ENCODE measurements at places on chromosomes 5 and 9.
A peak's percentile ranks its signal among the peaks of the same experiment; 100 is the strongest.

GRCh38 chr5:125720721-125721120 lies 702.5 kb upstream of the GRAMD2B start:
- no peaks in the 10 kb centered on the region for H3K36me3 ChIP-seq
- no peaks in the 10 kb centered on the region for H3K27me3 ChIP-seq
- DNase-seq, result no peak
- H3K4me3 ChIP-seq, result no peak overlapping the region
- H3K27ac ChIP-seq, result no peak overlapping the region

DNA sequence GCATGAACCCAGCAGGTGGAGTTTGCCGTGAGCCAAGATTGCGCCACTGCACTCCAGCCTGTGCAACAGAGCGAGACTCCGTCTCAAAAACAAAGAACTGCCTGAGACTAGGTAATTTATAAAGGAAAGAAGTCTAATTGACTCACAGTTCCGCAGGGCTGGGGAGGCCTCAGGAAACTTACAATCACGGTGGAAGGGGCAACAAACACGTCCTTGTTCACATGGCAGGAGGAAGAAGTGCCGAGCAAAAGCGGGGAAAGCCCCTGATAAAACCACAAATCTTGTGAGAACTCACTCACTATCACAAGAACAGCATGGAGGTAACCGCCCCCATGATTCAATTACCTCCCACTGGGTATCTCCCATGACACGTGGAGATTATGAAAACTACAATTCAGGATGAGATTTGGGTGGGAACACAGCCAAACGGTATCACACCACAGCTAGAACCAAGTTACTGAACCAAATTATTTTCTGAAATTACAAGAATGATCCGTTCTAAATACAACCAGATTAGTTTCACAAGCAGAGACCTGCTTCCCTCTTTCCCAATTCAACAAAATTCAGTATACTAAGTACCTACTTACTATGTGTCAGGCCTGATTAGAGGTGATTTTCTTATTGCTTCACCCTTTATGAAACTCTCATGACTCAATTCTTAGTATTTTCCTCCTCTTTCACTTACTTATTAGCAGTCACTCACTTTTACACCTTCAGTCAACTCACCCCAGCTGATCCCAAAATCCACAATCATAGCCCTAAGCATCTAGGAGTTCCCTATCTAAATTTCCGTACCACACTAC lies 8.4 kb downstream of the UBTD2 start:
- H3K4me1 ChIP-seq, result peaks cover 26% of the 10 kb centered on the region
- peak overlapping the region; percentile 93 for H3K27ac ChIP-seq
- DNase-seq, result no peak
- peaks cover 85% of the 10 kb centered on the region for H3K36me3 ChIP-seq
- no peak overlapping the region for H3K4me3 ChIP-seq

DNA sequence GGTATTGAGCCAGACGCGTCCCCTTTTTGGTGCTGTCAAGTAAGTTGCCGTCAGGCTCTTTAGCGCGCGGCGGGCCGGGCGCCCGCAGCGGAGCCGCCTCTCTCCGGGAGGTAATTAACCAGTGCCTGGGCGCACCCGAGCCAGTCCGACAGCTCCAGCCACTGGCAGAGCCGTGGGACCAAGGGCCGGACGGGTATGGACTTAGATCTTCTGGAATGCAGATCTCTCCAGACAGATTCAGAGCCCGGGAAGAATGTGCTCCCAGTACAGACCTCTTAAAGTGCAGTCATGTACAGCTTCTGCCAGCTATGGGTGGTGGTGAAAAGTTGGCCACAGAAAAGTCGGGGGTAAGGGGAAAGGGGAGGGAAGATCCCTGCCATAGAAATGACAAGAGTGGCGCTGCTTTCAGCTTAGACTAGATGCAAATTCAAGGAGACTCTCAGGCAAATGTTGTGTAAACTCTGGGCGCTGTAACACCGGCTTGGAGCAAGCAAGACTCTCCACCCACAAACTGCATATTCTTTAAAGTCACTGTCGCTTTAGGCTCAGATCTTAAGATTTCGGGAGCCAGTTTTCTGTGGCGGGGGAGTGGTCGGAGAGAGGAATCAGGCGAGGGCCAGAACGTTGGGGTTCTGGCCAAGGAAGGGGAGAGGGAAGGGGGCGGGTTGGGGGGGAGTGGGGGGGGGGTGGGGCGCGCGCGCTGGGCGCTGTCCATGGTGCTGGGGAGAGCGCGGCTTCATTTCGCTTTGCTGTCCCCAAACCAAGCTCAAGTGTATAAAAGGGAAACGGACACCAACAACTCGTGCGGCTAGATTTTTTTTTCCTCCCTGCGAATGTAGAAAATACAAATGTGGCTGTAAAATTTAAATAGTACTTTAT lies 29.2 kb downstream of the NR2F1 start:
- H3K27me3 ChIP-seq, result no peaks in the 10 kb centered on the region
- peaks cover 43% of the 10 kb centered on the region for H3K4me1 ChIP-seq
- no peaks in the 10 kb centered on the region for H3K36me3 ChIP-seq
- H3K4me3 ChIP-seq, result peak overlapping the region; percentile 63

DNA sequence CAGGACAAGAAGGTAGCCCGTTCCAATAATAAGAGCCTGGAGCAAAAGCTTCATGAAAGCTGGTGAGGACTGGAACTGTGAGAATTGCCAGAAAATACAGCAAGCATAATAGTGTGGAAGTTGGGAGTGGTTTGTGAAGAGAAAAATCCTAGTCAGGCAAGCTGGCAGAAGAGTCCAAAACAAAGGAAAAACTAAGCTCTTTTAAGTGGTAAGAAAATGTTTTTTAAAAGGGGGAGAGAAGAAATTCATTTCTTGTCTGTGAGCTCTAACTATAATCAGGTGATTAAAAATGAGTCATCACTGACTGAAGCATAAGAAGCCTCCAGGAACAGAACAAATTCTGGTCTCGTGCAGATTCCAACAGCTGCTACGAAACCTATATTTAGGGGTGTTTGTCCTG lies 102.6 kb downstream of the CAAP1 start:
- no peak for DNase-seq
- H3K4me3 ChIP-seq, result no peak overlapping the region
- no peaks in the 10 kb centered on the region for H3K27me3 ChIP-seq
- H3K27ac ChIP-seq, result no peak overlapping the region

DNA sequence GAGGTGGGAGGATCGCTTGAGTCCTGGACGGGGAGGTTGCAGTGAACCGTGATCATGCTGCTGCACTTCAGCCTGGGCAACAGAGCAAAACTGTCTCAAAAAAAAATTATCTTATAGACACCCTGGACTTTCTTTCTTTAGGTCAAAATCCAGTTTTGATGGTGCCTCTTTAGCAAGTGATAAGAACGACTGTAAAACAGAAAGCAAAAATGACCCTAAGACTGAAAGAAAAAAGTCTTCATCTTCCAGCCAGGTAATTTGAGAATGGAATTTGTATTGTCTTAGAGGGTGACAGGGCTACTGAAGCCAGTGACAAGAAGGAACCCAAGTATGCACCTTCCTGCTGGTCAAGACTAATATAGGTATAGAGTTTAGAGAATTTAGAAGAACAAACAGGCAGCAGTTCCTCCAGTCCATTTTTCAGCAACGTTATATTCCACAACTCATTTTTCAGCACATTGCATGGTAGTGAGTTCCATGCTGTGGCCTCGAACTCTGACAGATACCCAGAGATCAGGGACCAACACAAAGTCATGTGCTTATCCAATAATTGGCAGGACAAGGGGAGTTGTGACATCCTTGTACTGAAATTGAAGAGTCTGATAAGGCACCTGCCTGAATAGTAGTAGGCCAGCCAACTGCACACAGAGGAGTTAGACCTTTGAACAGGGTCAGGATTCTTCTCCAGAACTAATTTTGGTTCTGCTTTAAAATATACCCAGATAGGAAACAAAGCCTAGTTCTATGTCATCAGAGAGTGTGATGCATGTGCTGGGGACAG lies 46.5 kb downstream of the GRAMD2B start:
- H3K4me1 ChIP-seq, result peaks cover 17% of the 10 kb centered on the region
- no peak overlapping the region for H3K4me3 ChIP-seq
- no peak overlapping the region for H3K27ac ChIP-seq
- peaks cover 6% of the 10 kb centered on the region for H3K27me3 ChIP-seq
- H3K36me3 ChIP-seq, result peaks cover 15% of the 10 kb centered on the region
- DNase-seq, result no peak

Measured in nephron progenitor cell (in vitro differentiated cells).